ENCODE measurements at places on chromosomes 16 and 17. TPM values are rescaled to one million over a fixed set of nuclear protein-coding genes. Genes with fewer than 3 reads are reported as not detected.

KRTAP9-8 gene
- not detected for polyA plus RNA-seq

PLLP gene
- 46.6 TPM for polyA plus RNA-seq

CYB5B gene
- polyA plus RNA-seq, result 52.9 TPM

GPR142 gene
- polyA plus RNA-seq, result not detected

TPSD1 gene
- 0.70 TPM for polyA plus RNA-seq

CISD3 gene
- polyA plus RNA-seq, result 63.4 TPM

KRTAP4-1 gene
- not detected for polyA plus RNA-seq

TBC1D3I gene
- polyA plus RNA-seq, result 0.65 TPM

CCDC40 gene
- 2.2 TPM for polyA plus RNA-seq

GPR179 gene
- 0.03 TPM for polyA plus RNA-seq

CDH16 gene
- not detected for polyA plus RNA-seq

TCAP gene
- 3.5 TPM for polyA plus RNA-seq

KRTAP17-1 gene
- not detected for polyA plus RNA-seq

MYH8 gene
- polyA plus RNA-seq, result not detected

PCGF2 gene
- 62.8 TPM for polyA plus RNA-seq

KRTAP1-1 gene
- polyA plus RNA-seq, result not detected

MOSMO gene
- 6.4 TPM for polyA plus RNA-seq

SNAI3 gene
- 1.5 TPM for polyA plus RNA-seq

PIMREG gene
- polyA plus RNA-seq, result 0.76 TPM

HAS3 gene
- polyA plus RNA-seq, result 1.1 TPM

HOXB1 gene
- not detected for polyA plus RNA-seq

ATP2A3 gene
- polyA plus RNA-seq, result 10.4 TPM

YPEL3 gene
- 162 TPM for polyA plus RNA-seq

MYLK3 gene
- 0.05 TPM for polyA plus RNA-seq

AP2B1 gene
- 32.1 TPM for polyA plus RNA-seq

TLCD3A gene
- polyA plus RNA-seq, result 8.7 TPM

CTRB1 gene
- 2.5 TPM for polyA plus RNA-seq

ADAMTS18 gene
- polyA plus RNA-seq, result not detected

RAPGEFL1 gene
- 5.2 TPM for polyA plus RNA-seq

CREBBP gene
- 6.8 TPM for polyA plus RNA-seq

ARL5C gene
- polyA plus RNA-seq, result not detected

LRRC59 gene
- 75.3 TPM for polyA plus RNA-seq

DPEP2 gene
- polyA plus RNA-seq, result 0.61 TPM

ARHGAP44 gene
- polyA plus RNA-seq, result 2.8 TPM

NLRC3 gene
- 0.50 TPM for polyA plus RNA-seq

WNT9B gene
- not detected for polyA plus RNA-seq

CCL14 gene
- polyA plus RNA-seq, result 19.6 TPM

NPIPB2 gene
- polyA plus RNA-seq, result 1.8 TPM

GLIS2 gene
- polyA plus RNA-seq, result 5.8 TPM

KRTAP4-3 gene
- polyA plus RNA-seq, result not detected

LRRC37A gene
- polyA plus RNA-seq, result 0.68 TPM

AGRP gene
- polyA plus RNA-seq, result not detected

TPSG1 gene
- polyA plus RNA-seq, result not detected

TBC1D3E gene
- polyA plus RNA-seq, result not detected

VPS35 gene
- 39.1 TPM for polyA plus RNA-seq

FSCN2 gene
- polyA plus RNA-seq, result 2.7 TPM

PIK3R5 gene
- 2.9 TPM for polyA plus RNA-seq

KRT12 gene
- polyA plus RNA-seq, result 0.61 TPM
